ENCODE measurements at places on chromosomes 7 and 10.

DNA sequence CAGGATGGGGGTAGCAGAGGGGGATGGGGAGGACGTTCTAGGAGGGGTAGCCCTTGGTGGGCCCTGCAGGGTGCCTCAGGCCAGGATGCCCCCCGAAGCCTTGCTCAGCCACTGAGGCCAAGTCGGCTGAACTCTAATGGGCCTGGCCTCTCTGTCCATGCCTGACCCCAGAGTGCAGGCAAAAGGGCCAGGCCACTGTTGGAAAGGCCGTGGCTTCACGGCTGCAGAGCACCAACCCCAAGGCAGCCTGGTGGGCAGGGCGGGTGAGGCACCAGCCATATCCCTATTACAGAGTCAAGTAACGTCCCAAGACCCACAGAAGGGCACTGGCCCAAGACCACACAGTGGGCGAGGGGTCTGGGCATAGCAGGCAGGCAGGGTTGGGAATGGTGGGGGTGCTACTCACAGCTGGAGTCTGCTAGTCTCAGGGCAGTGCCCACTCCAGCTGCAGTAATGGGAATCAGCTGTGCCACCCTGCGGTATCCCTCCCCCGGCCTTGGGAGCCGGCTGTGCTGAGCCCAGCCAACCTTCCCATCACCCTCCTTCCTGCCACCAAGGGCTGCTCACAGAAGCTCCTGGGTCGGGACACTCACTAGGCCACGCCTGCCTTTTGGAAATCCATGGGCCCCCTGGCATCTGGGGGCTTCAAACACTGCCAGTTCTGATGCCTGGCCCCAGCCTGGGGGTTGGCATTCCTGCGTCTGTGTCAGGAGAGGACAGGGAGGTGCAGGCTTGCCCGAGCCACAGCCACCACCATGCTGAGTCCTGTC lies 4.0 kb upstream of the LFNG start:
- no peak for DNase-seq

DNA sequence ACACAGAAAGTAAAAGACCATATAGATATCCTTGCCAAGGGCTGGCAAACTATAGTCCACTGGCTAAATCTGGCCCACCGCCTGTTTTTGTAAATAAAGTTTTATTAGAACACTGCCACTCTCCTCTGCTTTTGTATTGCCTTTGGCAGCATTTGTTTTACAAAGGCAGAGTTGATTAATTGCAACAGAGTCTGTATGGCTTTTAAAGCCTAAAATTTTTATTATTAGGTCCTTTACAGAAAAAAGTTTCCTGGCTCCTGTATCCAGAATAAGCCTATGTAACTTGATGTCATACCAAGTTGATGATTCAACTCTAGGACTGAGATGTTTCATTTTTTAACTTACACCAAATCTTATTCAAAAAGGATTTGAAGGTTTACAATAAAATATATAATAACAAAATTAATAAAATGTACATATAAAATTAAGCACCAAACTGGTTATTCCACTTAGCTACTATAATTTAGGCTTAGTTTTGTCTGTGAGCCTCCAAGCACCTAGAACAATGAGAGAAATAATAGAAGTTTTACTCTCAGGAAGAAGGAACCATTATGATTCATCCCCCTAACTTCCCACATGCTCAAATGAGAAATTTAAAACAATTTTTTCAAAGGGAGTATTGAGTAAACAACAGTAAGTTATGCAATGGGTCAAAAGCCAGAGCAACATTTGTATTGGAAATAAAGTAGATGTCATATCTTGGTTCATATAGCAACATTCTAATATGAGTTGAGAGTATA lies 31.9 kb downstream of the CPED1 start:
- DNase-seq, result no peak

DNA sequence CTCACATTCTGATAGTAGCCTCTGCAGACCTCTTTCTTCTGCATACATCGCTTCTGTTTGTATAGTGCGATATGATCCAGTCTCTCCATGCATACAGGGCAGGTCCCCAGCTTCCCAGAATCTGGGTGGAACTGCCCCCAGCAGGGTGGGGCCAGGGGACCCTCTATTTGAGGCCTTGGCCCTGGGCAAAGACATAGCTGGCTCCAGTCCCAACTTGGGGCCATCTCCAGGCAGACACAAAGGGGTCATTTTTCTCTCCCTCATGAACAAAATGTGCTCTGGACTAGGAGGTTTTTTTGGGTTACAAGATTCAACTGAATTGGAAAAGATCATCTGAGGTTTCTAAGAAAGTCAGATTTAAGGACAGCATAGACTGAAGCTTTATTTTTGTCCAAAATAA lies 21.1 kb upstream of the HSPA12A start:
- DNase-seq, result no peak

DNA sequence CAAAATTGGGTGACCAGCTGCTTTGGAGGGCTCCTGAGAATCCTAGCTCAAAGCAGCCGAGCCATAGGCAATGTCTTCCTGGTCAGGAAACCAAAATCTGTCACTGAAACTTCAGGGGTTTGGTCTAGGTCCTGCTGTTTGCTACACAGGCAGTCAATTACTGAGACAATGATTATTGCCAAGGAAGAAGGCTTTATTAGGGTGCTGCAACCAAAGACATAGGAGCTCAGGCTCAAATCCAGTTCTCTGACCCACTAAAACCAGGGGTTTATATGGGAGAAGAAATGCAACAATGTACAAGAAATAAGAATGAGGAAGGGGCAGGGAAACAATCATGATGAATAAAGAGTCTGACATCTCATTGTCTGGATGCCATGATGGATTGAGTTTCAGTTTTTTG lies 410.3 kb upstream of the ZWINT start:
- DNase-seq, result no peak

DNA sequence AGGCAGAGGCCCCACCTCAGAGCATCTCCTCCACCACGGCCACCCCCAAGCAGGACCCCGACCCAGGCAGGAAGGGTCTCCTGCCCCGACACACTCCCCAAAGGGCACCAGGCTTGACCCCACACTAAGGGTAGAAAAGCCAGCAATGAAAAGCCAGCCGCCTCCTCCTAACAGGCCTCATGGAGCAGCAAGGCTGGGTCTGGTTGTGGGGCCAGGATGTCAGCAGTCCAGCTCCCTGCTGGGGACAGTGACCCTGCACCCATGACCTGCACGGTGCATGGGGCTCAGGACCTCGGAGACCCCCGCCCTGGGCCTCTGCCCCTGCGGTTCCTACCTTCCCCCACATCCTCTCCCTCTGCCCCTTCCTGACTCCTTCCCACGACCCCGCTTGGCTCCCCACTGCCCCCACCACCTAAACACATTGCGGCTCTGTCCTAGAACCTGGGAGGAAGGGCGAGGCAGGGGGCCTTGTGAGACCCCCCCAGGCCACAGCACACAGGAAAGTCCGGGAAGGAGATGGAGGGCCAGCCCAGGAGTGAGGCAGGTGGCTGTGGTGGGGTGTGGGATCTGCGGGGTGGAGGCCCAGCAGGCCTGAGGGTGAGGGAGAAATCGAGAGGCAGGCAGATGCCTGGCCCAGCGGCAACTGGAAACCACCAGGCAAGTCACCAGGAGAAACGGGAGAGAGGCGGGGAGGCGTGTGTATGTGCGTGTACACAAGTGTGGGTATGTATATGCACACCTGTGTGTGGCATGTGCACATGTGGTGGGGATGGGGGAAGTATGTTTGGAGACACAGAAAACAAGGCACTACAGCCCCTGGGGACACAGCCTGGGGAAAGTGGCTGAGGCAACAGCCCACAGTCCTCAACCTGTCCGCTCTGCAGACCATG lies 229.9 kb downstream of the MAD1L1 start:
- no peak for DNase-seq

GRCh38 chr7:141676618-141677017 lies 25.3 kb downstream of the DENND11 start:
- no peak for DNase-seq

DNA sequence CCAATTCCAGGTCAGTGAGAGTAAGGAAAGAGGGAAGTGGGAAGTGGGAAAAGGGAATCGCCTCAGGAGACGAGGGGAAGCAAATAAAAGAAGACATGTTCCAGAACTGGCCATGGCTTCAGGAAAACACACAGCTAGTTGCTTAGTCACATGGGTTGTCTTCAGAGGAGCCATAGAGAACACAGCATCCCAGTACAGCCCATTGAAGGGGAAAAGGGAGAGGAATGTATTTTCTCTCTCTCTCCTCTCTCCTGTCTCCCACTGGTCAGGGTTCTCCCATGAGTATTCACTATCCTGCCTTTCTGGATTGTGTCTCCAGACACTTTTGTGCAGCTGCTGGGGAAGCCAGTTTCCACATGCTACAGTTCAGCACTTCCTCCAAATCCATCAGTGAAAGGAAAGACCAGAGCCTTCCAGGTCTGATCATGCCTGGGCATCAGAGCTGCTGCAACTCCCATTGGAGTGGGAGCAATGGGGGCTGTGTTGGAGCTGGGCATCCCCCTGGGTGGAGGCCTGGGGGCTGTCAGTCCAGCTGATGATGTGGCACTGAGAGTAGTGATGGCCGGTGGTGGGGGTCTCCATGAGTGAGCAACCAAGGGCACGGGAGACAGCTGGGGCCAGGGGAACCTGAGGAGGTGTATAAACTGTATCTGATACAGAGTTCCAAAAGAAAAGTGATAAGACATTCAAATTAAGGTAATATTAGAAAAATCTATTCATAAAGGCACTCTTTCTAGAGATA lies 38.6 kb downstream of the MAP3K8 start:
- no peak for DNase-seq

DNA sequence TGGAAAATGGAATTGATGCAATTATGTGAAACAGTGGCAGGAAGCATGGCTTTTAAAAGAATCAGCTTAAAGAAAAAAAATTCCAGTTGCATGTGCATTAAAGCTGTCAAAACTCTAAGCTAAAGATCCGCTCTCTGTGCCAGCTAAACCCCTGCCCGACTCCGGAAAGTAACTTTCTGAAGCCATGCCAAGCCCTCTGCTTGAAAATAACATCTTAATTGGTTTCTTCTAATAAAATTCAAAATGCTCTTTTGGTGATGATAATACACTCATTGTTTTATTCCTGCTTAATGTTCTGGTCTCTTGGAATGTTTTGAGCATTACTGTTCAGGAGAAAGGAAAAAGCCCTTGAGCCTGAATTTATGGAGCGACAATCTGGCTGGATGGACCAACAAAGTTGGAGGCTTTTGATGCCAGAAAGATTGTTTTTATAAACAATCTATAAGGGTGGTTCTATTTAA lies 11.7 kb downstream of the SEMA3C start:
- DNase-seq, result no peak

- DNase-seq, result no peak
Measured at GRCh38 chr7:78863281-78863680, 590.2 kb downstream of the MAGI2 start.
